ENCODE measurements at places on chromosomes 4 and X.

DNA sequence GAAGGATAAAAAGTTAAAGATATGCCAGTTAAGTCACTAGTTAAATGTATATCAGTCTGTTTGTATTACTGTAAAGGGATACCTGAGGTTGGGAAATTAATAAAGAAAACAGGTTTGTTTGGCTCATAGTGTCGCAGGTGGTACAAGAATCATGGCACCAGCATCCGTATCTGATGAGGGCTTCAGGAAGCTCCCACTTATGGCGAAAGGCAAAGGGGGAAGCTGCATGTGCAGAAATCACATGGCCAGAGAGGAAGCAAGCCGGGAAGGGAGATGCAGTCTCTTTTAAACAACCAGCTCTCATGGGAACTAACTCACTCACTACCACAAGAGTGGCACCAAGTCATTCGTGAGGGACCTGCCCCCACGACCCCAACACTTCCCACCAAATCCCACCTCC is 91.9 kb upstream of the SH3RF1 start:
- no peak for DNase-seq

DNA sequence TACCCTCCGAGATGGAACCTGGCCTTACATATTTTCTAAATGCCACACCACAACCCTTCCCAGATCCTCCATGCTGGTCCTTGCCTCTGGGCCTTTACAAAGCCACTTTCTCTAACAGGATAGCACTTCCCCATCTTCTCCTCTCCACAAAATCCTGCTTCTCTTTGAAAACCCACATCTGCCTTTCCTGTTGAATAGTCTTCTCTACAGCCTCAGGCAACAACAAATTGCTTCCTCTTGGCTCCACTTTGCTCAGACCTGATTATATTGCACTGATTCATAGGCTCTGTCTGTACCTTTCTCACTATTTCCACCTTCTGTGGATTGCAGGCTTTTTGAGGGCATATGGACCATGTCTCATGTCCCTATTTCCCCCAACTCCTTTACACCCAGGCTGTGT is 203.7 kb upstream of the MBNL3 start:
- no peak for DNase-seq

- no peak for DNase-seq
Measured at GRCh38 chr4:105352826-105353225, 121.0 kb downstream of the PPA2 start.

DNA sequence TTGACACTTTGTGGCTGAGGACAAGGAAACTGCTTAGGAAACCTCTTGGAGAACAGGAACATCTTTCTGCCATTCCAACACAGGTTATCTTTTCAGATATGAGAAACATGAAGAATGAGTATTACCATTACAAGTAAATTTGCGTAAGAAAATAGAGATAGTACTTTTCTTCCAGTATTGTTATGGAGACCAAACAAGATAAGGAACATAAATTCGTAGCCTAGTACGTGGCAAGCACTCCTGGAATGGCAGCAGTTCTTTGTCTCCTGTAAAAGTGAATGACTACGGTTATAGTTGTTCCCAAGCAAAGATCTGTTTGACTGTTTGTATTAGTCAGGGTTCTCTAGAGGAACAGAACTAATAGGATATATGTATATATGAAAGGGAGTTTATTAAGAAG is 843.1 kb downstream of the STIM2 start:
- no peak for DNase-seq

GRCh38 chr4:106987311-106987710 is 48.8 kb downstream of the DKK2 start:
- DNase-seq = no peak

DNA sequence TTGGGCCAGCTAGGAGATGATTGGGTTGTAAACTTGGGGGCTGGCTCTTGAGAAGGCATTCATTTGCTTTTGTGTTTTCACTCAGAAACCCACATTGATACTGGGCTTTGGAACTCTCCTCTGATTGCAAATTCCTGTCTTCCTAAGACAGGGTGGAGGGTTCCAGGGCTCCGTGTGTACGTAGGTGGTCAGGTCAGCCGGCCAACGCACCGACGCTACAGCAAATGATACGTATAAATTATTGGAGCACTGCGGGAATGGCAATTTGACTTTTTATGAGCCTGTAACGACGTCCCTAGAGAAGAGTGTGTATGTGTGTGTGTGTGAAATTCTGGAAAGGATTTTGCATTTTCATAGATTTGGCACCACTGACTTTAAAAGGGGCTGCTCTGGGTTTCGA is 236.9 kb downstream of the SHOX start:
- no peak for DNase-seq

GRCh38 chr4:40630335-40631021 is 814 bp upstream of the RBM47 start:
- DNase-seq = no peak

DNA sequence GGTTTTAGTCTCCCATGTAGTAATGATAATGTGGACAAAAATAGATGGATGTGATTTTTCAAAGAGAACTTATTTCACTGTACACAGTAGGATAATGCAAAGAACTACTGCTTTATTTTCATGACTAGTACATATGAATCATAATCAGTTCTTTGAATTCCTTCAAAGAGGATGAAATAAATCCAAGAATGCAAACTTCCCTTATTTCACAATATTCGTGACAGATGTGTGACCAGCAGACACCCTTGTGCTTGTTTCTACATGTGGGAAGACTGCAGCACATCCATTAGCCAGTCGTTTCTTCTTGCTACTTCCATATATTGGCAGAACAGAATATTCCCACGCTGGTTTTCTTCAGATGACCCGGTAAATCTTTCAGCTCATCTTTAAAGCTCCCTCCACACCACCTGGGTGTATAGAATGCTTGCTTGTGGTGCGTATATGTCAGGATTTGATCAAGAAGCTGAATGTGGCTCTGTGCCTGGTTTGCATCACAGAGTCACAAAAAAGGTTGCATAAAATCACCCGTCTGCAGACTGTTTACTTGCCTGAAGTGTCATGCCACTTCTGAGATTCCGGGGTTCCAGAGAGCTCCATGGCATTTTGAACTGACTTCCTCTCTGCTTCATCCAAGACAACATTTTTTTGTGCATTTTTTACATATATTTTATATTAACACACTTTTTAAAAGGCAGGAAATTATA is 47.7 kb upstream of the FAT4 start:
- DNase-seq = no peak

GRCh38 chrX:134676436-134676835 is 18.2 kb upstream of the PLAC1 start:
- no peak for DNase-seq

DNA sequence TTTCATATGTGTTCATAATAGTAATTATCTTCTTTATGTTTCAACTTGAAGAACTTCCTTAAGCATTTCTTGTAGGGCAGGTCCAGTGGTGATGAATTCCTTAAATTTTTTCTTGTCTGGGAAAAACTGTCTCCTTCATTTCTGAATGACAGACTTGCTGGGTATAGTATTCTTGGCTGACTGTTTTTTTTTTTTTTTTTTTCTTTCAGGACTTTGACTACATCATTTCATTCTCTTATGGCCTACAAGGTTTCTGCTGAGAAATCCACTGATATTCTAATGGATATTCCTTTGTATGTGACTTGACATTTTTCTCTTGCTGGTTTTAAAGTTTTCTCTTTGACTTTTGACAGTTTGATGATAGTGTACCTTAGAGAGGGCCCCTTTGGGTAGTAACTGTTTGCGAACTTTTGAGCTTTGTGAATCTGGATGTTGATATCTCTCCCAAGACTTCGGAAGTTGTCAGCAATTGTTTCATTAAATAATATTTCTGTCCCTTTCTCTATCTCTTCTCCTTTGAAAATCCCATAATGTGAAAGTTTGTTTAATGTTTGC is 54.2 kb downstream of the EDA start:
- DNase-seq = no peak

DNA sequence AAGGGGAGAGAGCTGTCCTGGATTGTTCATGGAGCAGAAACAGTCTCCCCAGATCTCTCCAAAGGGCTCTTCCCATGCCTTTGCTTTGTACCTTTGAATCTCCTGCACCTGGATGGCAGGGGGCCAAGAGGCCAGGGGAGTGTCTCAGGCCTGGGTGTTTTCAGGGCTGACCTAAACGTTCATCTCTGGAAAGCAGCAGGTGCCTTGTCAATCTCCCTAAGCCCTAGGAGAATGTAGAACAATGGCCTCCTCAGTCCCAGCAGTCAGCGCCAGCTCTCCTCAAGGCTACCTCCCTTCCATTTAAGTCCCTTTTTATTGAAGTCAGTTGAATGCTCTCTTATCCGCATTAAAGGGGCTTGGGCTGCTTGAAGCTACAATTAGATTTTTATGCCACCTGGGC is 31.2 kb upstream of the NSUN7 start:
- DNase-seq = no peak

- DNase-seq = no peak
Measured at GRCh38 chr4:27081675-27082586, 221.3 kb downstream of the STIM2 start.

- no peak for DNase-seq
Measured at GRCh38 chr4:75658876-75659275, 14.3 kb downstream of the G3BP2 start.

- no peak for DNase-seq
Measured at GRCh38 chrX:94676285-94676684, 1002.3 kb downstream of the FAM133A start.

DNA sequence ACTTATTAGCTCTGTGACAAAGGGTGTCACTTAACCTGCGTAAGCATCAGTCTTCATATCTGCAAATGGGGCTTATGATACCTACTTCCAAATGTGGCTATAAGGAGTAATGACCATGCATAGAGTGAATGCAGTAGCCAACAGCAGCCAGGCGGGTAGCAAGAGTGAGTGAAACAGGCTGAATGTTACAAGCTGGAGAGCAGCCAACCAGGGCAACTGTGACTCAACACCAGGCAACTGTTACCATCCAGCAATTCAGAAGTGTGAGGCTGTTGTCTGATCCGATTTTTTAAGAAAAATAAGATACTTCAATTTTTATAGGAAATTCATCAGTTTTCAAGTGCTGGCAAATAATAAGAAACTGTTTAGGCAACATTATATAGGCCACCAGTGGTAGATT is 270.2 kb upstream of the TAPT1 start:
- no peak for DNase-seq

- DNase-seq = no peak
Measured at GRCh38 chr4:74548561-74548960, 103.6 kb downstream of the AREG start.

GRCh38 chr4:41614519-41614918 is 76.6 kb downstream of the LIMCH1 start:
- no peak for DNase-seq

DNA sequence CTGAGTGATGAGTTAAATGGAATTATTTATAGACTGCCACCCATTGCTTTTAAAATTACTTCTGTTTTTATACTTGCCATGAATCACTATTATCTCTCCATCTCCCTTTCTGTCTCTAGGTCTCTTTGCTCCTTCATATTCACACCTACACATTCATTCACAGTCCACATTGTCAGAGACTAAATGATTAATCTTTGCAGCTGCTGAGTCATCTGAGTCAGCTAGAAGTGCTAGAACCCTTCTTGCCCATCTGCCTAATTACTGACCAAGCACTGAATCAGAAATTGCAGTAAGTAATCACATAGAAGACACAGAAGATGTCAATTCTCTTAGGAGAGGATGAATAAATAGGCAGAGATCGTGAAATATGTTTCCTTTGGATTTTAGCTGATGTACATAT is 31.6 kb upstream of the RPS6KA6 start:
- DNase-seq = no peak

DNA sequence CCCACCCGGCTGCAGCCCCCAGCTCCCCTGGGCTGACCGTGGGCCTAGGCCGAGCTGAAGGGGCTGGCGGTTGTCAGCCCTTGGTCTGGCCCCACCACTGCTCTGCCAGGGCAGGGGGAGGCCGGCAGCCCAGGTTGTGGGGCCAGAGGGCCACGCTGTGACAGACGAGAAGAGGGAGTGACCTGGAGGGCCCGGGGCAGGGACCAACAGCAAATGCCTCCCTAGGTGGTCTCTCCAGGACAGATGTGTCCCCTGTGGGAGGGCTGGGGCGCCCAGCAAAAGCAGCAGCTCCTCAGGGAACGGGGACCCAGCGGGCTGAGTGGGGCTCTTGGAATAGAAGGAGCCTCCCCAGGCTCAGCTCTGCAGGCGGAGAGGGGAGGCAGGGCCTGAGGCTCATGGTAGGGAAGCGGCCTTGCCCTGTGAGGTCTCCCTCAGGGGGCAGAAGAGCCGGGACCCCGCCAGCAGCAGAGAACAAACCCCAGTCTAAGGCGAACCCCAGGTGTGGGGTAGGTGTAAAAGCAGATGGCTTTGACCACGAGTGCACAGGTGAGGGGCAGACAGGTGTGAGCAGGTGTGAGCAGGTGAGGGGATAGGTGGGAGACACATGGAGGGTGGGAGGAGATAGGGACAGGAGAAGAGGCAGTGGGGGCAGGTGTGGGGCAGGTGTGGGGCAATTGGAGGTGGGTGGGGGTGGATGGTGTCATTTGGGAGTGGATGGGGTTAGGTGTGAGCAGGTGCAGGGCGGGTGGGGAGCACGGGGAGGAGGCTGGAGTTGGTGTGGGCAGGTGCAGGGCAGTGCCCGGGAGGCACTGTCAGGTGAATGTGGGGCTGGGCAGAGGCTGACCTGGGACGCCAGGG is 34.1 kb upstream of the SPON2 start:
- DNase-seq = peak; percentile 1

GRCh38 chr4:88660446-88661294 is 37.0 kb downstream of the NAP1L5 start:
- DNase-seq = no peak

- DNase-seq = peak; percentile 63
Measured at GRCh38 chrX:1462596-1463251, 10.0 kb upstream of the ASMTL start.

DNA sequence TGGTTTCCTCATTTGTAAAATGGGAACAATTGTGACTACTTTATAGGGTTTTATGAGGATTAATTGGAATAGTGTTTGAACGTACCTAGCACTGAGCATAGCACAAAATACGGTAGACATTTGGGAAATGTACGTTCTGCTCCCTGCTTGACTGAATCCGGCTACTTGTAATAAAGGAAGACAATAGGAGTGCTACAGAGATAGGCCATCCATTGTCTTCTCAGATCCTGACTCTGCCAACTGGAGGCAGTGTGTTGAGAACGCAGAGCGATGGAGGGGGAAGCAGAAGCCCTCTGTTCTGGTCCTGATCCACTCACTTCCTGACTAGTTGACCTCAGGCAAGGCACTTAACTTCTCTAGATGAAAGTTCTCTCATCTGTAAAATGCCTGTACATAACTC is 26.4 kb downstream of the ENPP6 start:
- no peak for DNase-seq

DNA sequence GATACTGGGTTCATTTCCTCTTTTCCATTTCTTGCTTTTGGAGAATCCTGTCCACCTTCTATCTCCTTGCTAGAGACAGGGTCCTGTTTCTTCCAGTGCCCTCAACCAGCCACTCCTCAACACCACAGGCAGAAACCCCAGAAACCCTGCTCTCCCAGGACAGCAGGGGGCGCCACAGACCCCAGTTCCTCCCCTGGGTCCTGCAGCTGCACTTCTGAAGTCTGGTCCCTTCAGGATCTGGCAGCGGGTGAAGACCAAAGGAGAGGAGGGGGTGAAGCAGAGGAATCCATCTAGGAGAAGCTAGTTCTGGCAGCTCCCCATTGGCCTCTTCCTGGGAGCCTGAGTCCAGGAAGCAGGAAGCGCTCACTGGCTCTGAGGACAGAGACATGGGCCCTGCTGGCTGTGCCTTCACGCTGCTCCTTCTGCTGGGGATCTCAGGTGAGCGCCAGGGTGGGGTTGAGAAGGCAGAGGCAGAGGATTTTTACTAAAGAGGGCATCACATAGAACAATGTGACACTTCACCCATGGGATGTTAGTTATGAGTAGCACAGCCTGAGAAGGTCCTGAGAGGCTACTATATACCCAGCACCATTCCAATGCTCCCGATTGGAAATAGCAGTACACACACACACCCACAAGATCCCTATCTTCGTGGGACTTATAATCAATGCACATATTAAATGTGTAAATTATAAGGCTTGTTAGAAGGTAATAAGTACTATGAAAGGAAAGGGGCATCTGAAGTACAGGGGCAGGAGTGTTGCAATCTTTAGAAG is at the start of gene PRSS48:
Gene PRSS48 (plus strand): TSS at position 375 of the 776 bp plus-strand sequence. CDS start 12 bp downstream, at position 387.
- no peak for DNase-seq
